ENCODE measurements at places on chromosomes 2 and 18.

DNA sequence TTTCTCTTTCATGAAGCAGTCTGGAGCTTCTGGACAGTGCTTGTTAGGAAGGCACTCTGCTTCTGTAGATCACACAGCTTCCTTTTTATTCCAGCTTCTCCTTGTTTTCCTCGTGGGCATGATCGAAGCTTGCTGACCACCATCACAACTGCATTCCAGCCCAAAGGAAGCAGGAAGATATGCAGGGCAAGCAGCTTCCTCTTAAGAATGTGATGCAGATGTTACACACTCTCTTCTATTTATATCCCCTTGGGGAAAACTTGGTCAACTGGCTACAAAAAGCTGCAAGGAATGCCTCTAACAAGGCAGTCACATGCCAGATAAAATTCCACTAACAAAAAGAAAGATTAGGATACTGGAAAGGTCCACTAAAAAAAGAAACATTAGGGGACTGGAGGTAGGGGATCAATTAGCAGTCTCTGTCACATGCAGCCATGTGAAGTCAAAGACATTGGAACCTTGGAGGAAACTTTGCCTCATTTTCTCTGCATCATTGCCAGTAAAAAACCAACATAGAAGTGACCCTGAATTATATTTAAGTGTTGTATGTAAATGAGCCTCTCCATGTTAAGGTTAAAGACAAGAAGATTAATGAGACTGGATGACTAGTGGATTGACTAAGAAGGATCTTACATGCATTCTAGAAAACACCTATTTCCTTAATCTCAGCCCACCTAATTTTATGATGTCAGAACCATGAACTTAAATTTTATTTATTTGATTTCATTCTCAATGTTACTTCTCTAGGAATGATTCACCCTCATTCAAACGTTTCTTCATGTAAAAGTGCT is 98.3 kb downstream of the NAB1 start:
- no peak for DNase-seq

DNA sequence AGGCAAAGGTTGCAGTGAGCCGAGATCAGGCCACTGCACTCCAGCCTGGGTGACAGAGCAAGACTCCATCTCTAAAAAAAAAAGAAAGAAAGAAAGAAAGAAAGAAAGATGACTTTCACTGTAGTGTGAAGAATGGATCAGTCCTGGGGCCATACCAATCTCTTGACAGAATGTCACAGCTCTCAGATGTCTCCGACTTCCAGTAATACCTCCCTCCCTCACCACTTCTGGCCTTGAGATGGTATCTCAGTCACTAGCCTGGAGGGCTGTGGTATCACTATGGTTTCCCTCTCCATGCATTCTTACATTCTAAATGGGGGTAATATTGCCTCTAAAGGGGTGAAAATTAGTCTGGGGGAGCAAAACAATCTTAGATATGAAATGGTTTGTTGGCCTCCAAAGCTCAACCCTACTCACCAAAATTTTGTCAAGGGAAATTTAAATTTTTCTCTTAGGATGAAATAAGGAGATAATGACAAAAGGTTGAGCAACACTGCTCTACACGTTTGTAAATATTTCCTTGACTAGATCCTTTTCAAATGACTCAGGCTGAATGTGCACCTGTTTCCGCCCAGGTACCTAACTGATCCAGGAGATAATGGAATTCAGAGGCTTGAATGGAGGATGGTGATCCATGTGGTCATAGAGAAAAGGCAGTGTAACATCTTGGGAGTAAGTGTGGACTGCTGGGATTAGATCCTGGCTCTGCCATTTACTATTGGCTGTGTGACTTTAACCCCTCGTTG is 19.9 kb upstream of the SPRED2 start:
- DNase-seq: no peak

GRCh38 chr2:170243118-170243837 is 65.3 kb downstream of the MYO3B start:
- no peak for DNase-seq

GRCh38 chr2:9748577-9748976 is 94.7 kb upstream of the TAF1B start:
- no peak for DNase-seq

All from CMK (cell line).